ENCODE measurements at places on chromosomes 2 and 18.

GRCh38 chr2:134670955-134671354, 47.8 kb downstream of the TMEM163 start:
- DNase-seq = no peak

DNA sequence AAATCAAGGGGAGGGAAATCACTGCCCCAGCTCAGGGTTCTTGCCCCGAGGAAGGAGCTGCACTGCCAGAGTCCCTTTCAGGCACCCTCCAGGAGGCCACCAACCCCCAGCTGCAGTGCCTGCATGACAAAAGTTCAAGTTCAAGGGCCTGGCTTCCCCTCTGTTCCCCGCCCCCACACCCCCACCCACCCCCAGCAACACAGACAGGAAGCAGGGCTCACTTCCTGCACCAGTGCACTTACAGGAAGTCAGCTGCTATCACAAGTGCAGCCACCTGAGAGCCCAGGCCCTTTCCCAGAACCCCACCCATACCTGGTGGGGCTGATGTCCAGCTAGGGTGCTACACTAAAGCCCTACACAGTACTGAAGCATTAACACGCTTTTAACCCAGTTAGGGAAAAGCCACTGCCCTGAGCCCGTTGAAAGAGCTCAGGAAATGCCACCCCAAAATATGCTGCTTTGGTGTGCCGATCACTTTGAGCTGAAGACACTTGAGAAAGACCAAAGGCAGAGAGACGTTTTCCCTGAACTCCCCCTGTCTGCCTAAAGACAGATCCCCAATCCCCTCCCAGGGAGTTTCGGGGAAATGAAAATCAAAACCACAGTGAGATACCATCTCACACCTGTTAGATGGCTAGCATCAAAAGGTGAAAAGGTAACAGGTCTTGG, 109.9 kb upstream of the CAB39 start:
- peak; percentile 71 for DNase-seq

- no peak for DNase-seq
Measured at GRCh38 chr18:63705401-63705800, 2.6 kb downstream of the SERPINB11 start.

DNA sequence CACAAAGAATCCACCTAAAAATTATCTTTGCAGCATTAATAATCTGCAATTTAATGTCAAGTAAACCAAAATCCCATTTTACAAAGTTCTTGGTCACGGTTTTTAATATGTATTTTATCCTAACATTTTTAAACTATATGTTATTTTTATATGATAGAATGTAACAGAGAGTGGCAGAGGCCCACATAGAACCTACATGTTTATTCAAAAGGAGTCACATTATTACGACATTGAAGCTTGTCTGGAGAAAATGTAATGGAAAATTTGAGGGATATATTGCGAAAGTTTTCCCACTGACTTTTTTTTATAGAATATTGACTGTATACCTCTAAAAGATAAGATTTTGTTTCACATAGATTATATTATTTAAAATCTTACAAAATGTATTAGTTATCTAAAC, 89.7 kb upstream of the COL3A1 start:
- no peak for DNase-seq

GRCh38 chr2:48283586-48284269, 246.2 kb upstream of the STON1 start:
- no peak for DNase-seq

DNA sequence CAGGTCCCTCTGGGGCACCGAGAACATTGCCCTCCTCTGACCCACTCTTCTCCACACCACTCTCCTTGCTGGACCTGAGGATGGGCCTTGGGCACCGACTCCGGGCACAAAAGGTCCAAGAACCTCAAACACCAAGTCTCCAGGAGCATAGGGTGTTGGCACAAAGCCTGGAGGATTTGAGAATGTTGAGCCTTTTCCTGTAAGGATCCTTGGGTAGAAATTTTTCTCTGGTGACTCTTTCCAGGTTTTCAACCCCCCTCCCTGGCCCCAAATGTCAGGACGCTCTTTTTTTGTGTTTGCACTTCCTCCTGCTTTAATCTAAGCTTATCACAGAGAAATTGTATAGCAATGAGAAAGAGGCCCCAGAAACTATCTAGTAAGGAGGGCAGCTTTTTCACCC, 9.2 kb downstream of the SPR start:
- DNase-seq = no peak

DNA sequence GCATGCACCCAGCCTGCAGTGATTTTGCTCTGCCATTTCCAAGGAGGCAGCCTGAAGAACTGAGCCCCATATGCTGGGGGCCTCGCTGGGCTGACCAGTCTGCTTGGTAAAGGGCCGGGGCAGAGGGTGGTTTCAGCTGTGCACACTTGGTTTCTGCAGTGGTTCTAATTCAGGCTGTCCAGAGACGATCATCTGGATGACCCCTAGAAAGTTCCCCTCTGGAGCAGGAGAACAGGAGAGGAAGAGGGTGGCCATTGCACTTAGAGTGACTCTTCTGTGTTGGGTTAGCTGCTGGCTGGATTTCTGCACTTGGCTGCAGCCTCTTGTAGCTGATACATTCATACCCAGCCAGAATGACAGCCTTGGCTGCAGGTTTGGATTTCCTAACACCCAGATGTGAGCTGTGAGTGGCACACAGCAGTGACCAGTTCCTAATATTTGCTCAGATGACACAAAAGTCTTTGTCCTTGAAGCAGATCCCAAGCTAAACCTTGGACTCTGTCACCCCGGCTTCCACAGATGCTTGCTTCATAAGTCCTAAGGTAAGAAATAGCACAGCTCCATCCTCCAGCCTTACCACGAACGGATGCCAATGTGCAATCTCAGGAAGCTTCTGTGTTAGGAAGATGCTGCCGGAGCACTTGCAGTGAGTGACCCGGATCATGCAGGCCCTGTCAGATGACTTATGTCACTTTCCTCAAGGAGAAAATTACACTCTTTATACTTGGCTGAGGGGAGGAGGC, 105.6 kb downstream of the HNRNPLL start:
- DNase-seq = no peak

GRCh38 chr18:30915336-30915988, 127.1 kb downstream of the DSC3 start:
- DNase-seq = no peak

- DNase-seq = no peak
Measured at GRCh38 chr2:55459714-55460274, 40.1 kb upstream of the CCDC88A start.

DNA sequence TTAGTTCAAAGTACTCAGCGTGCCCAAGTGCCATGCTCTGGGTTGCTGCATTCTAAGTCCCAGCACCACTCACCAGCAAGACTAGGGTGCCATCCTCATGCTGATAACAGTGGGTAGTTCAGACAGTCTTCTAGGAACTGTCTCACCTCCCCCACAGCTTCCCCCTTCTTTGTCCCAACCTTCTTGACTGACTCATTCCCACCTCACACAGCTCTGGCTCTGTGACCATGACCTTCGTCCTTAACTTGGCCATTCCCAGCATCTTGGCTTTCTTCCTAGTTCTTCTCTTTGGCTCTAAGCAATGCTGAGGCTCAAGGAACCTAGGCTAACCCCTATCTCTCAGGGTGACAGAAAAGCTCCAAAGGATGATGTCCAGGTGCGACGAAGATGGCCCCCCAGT, 20.0 kb upstream of the CXCR4 start:
- no peak for DNase-seq

DNA sequence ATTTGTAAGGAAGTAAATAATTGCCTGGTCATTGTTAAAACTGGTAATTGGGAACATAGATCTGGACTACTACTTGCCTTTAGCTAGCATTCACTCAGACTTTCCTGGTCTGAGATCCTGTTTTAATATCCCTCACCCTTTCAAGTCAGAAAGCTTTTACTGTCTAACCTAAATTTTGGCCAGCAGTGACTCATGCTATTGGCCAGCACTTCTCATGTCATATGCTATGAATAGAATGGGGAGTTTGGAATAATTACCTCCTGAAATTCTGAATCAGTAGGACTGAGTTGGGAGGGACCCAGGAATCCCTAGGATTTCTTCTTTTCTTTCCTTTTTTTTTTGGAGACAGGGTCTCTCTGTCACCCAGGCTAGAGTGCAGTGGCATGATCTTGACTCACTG, 19.3 kb downstream of the STK36 start:
- no peak for DNase-seq

DNA sequence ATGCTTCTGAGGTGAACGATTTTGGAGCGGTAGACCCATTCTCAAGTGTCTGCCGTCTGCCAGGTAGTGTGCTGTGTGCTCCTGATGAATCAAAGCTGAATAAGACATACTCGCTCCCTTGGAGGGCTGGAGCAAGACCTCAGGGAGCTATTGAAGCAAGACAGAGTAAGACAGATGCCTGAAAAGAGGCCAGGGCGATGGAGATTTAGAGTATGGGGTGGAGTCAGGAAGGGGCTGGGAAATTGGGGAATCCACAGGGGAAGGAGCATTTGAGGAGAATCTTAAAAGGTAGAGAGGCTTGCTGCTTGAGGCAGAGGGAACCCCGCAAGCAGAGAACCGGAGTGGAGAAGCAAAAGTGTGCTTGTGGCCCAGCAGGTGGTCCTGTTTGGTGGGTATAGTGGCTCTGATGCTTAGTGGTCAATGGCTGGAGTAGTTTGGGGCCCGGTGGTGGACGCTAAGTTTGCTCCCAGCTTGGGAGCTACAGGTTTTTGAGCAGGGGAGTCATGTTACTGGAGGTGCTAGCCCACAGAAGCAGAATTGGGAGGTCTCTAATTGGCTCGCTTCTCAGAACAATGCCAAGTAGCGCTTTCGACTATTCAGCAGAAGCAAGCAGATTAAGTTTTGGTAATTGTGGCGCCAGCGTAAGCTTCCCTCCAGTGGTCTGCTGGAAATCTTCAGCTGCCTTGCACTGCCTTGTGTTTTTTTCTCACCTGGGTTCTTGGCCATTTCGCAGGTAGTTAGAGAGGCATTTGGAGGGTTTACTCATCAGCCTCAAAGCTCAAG, 2.0 kb downstream of the CNNM4 start:
- DNase-seq = no peak

GRCh38 chr2:197075754-197076337, 149.3 kb upstream of the PGAP1 start:
- no peak for DNase-seq

DNA sequence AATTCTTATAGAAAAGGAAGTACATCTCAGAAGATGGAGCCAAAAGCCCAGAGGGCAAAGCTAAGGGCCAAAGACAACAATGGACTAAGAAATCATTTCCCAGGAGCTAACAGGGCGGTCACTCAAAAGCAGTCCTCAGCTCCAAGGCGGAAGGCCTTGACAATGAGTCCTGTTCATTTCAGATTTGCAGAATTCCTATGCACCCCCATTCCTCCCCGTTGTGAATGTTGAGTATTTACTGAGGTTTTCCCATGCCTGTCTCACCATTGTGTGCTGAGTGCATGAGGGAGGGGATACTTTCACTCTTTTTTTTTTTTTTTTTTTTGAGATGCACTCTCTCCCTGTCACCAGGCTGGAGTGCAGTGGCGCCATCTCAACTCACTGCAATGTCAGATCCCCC, 18.8 kb upstream of the DTNB start:
- no peak for DNase-seq

DNA sequence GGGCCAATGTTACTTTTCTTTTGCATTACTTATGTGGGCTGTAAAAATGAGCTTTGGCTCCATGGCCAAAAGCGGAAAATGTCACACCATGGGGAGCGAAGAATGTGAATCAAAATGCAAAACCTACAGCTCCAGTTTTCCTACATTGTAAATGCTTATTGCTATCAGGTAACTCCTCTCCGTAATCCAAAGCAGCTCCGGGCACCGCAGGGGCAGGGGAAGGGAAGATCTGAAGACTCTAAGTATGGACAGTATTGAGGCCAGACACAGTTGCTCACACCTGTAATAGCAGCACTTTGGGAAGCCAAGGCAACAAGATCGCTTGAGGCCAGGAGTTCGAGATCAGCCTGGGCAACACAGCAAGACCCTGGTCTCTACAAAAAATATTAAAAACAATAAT, 7.1 kb upstream of the AGFG1 start:
- no peak for DNase-seq

- DNase-seq = no peak
Measured at GRCh38 chr2:54809819-54810218, 86.4 kb downstream of the EML6 start.

GRCh38 chr18:76565238-76566173, 70.5 kb upstream of the ZNF516 start:
- no peak for DNase-seq

- DNase-seq = no peak
Measured at GRCh38 chr2:102657770-102658169, 38.4 kb downstream of the SLC9A2 start.

Data from activated CD4-positive, alpha-beta memory T cell treated with anti-CD3 and anti-CD28 coated beads, Interleukin-2, amount 10 ng/mL, durations not matched to agents 7 days and 5 days (primary cell).